ENCODE measurements at places on chromosomes 3 and 15.

DNA sequence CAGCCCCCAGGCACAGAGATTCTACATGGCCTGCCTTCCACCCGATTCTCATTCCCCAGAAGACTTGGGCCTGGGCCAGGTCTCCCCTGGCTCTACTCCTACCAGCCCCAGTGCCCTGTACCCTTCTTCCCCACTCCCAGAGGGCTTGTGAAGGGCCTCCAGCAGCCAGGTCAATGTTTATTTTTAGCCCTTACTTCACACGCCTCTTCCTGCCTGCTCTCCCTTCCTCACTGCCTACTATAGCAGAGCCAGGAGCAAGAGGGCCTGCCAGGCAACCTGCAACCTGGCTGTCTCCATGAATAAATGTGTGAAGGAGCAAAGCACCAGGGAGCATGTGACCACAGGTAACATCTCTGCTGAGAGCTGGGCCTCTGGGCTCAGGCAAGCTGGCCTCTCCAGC lies 26.4 kb upstream of the APEH start:
- DNase-seq: no peak

GRCh38 chr15:60005352-60006202 lies 1.5 kb downstream of the FOXB1 start:
- DNase-seq: no peak

DNA sequence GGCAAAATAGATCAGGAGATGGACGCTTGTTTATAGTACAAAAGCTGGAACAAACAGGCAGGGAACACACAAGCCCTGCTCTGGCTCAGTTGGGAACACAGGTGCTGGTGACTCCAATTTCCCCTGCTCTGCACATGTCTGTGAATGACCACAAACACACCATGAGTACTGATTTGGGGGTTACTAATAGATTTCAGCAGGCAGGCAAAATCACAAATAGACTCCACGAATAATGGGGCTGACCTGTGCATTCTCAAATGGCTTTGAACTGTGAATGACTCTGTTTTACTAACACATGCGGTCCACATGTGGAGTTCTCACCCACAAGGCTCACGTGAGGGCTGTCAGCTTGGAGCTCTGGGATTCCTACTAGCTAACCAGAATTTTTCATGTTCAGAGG lies 3.9 kb downstream of the RTP3 start:
- DNase-seq: no peak

DNA sequence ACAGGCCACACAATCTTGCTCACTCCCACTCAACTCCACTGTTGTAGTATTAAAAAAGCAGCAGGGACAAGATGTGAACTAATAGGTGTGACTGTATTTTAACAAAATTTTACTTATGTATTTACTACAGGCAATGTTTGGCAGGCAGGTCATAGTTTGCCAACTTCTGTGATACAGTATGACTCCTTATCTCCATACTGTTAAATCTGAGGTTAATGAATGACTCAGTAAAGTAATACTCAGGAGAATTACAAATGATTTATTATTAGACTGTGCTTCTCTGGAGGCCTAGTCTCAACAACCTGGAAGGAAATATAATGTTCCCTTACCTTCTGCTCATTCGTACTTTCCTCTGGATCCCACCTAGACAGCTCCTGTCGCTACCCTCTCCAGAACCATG lies 258.6 kb upstream of the KCNMB2 start:
- DNase-seq: no peak

DNA sequence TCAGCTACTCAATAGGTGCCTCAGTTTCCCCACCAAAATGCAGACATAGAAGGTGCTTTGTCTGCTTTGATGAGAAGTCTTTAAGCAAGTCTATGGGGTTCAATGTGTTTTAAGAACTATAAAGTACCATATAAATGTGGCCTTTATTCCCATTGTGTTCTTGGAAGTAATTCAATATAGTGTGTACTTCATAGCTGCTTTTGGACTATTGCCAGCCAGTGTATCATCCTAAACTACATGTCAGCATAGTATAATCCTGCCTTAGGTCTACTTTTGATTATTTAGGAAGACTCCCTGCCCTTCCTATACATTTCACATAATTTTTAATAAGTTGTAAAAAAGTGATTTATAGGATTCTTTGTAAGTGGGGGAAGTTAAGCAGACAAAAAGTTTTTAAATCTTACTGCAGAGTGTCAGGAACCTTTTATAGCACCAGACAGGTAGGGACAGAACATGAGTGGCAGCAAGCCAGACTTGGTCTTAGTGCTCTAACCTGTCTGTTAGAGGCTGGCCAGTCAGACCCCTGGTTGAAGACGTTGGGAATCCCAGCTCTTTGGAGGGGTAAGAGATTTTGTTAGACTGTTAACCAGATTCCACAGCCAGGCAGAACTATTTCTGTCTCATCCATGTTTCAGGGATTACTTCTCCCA lies 48.4 kb downstream of the MLH1 start:
- DNase-seq: no peak

- no peak for DNase-seq
Measured at GRCh38 chr3:122515870-122516269, 1.1 kb upstream of the KPNA1 start.

DNA sequence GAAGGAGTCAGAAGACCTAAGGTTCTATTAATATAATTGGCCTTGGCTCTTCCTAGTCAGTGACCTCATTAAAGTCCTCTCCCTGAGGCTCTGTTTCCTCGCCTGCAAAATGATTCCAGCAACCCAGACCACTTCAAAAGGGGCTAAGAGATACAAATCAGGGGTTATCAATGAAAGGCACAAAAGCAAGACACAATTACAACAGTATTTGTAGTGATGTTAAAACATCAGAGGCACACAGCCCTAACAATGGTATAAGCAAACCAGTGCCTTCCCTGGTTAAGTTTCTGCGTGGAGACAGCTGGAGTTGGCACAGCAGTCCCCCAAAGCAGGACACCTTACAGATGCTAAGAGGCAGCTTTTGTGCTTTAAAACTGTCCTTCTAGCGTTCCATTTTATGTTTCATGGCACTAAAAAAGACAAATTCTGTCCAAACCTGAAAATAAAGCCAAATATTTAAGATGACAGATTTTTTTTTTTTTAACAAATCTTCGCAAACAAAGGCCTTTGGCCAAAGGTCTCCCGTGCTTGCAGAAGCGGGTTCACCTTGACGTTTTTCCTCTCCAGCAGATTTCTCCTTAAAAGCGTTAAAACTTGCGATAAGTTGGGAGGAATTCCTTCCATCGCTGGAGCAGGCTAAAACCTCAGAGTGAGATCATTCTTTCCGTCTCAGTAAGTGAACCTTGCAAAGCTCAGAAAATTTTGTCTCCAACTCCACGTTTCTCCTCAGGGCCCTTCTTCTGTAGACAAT lies 999 bp downstream of the ZNF280D start:
- DNase-seq: no peak

DNA sequence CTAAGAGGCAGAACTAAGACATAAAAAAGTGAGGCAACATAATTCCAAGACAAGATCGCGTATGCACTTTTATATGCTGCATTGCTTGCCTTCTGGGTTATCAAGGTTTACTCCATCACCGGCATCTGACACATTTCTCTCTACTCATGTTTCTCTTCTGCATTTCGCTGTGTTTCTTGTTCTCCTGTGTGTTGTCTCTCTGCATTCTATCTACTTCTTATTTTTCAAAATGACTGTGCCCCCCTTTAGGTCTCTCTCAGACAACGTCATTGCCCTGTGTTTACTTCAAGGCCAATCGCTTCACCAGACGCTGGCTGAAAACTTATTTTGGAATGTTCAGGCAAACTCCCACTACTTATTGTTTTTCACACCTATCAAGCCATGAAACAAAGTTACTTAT lies 280.4 kb downstream of the KCNH8 start:
- DNase-seq: no peak

Measured in NCI-H2227 treated with DMSO at 0.1 percent for 48 hours (cell line).